ENCODE measurements at places on chromosomes 3 and 15.

- DNase-seq, result no peak
These were observed 1241.5 kb downstream of the ROBO2 start for GRCh38 chr3:78281381-78281780.

DNA sequence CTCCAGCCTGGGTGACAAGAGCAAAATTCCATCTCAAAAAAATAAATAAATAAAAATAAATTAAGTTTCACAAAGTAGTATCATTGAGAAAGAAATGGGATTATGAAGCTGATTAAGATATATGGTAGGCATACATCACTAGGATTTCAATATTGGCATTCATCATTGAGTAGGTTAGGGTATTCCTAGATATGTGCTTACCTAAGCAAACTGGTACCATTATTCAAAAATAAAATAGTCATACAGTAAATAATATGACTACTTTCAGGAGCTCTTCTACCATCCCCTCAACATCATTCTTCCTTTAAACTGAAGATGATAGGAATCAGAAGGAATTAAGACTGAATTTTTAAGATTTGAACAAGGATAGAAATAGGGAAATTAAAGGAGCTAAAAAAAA is 66.6 kb downstream of the FRMD5 start:
- no peak for DNase-seq

DNA sequence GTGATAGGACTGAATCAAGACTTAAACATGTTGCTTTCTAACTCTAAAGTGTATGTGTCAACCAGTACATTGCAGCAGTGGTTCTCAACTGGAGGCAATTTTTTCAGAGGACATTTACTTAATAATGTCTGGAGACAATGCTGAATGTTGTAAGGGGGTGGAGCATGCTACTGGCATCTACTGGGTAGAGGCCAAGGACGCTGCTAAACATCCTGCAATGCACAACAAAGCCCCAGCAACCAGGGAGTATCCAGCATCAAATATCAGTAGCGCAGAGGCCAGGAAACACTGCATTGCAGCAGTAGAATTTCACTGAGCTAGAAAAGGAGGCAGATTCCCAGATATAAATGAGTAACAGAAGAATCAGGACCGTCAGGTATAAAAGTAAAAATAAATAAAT is 79.8 kb upstream of the GRM7 start:
- DNase-seq, result no peak

GRCh38 chr3:191997579-191998268 is 536.8 kb downstream of the PYDC2 start:
- no peak for DNase-seq

- DNase-seq, result no peak
These were observed 12.7 kb upstream of the SETD2 start for GRCh38 chr3:47176582-47176981.

- DNase-seq, result no peak
These were observed 99.1 kb downstream of the SSR3 start for GRCh38 chr3:156455839-156456238.

DNA sequence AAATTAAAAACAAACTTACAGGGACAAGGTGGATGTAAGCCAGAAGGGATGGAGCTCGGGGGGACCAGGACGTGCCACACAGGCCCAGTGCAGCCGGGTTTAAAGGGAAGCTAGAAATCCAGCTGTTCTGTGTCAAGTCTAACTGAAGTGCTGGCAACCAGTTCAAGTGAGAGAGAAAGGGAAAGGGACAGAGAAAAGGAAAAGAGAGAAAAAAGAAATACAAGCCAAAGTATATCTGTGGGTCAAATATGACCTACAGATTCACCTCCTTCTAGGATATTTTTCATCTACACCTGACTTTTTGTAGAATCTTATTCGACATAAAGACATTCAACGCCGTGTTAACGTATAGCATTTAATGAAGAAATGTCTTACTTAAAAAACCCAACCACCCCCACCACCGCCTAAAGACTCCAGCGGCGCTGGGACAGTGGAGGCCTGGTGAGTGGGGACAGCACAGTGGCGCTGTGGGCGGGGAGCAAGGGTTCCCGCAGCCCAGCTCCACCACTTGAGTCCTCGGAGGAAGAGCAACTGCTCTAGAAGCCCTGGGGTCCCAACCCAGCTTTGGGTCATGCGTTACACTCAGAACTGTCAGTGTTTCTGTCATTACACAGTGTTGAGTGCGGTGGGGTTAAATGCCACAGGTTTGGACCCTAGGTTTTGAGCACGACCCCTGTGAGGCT is 62.3 kb downstream of the CHSY1 start:
- DNase-seq, result no peak

- DNase-seq, result no peak
These were observed 98.5 kb downstream of the FRMD5 start for GRCh38 chr15:44096596-44096995.

GRCh38 chr3:69566275-69566674 is 173.0 kb upstream of the MITF start:
- no peak for DNase-seq

GRCh38 chr3:133301731-133302130 is 98.1 kb upstream of the BFSP2 start:
- DNase-seq, result no peak

GRCh38 chr3:49238274-49239127 is 38.5 kb downstream of the C3orf62 start:
- peak; percentile 97 for DNase-seq
